ENCODE measurements at places on chromosomes 4 and X.

GRCh38 chrX:40009462-40009851 is 88.3 kb downstream of the BCOR start:
- DNase-seq = no peak

GRCh38 chrX:111123125-111123524 is 27.1 kb downstream of the PAK3 start:
- DNase-seq = no peak

DNA sequence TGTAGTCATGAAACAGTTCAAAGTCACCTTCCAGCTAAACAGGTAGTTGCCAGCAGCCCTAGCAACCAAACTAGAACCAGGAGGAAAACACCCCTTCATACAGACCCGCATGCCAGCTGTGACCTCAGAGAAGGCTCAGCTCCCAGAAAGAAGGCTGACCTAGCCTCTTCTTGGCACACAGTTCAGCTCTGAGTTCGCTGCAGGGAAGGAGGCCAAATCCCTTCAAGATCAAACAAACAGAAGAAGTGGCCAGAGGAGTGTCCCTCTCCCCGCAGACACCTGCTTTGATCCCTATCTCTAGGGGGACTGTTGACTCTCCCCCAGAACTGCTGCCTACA is 56.0 kb downstream of the HADH start:
- DNase-seq = no peak

GRCh38 chr4:13024147-13025105 is 459.7 kb downstream of the RAB28 start:
- DNase-seq = no peak

DNA sequence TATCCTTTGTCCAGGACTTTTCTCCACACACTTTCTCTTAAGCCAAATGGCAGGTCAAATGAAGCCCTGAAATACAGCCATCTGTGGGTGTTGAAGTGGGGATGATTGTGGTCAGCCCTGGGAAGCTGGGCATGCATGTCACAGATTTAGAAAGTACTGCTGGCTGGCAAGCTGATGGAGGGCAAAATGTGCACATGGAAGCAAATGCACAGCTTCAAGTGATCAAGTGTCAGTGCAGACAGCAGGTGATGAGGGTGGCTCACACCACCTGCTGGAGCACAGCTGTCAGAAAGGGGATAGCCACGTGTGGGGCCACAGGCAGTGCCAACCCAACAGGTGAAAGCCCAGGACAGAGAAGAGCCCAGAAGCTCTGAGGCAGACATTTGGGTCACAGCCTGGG is 40.3 kb upstream of the ATXN3L start:
- DNase-seq = no peak

- DNase-seq = peak; percentile 81
Measured at GRCh38 chrX:49184294-49185281, 1.6 kb downstream of the PRICKLE3 start.

GRCh38 chr4:1604706-1605205 is 79.4 kb downstream of the FAM53A start:
- no peak for DNase-seq

- no peak for DNase-seq
Measured at GRCh38 chrX:39418254-39418704, 617.0 kb downstream of the MID1IP1 start.

DNA sequence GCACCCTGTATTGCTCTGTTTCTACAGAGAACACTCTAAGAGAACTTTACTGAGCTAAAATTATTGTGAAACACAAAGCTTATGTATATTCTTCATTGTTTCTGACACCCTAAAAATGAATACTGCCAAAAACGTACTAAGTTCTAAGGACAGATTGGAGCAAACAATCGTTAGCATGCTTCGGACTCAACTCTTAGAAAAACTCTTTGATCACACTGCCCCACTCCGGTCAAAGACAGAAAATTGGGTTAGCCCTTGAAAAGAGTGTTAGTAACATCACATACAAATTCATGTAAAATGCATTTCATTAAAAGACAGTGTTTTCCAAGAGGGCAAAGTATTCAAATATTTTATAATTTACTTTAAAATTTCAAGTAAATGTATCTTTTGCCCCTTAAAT is 177.4 kb downstream of the DCHS2 start:
- DNase-seq = no peak

GRCh38 chr4:179836179-179837075 is 2394.2 kb upstream of the AGA start:
- DNase-seq = no peak

- no peak for DNase-seq
Measured at GRCh38 chr4:116275006-116275405, 810.4 kb downstream of the TRAM1L1 start.

GRCh38 chr4:38610966-38611431 is 53.0 kb upstream of the KLF3 start:
- DNase-seq = no peak

- no peak for DNase-seq
Measured at GRCh38 chrX:84363051-84363450, 139.2 kb downstream of the HDX start.

DNA sequence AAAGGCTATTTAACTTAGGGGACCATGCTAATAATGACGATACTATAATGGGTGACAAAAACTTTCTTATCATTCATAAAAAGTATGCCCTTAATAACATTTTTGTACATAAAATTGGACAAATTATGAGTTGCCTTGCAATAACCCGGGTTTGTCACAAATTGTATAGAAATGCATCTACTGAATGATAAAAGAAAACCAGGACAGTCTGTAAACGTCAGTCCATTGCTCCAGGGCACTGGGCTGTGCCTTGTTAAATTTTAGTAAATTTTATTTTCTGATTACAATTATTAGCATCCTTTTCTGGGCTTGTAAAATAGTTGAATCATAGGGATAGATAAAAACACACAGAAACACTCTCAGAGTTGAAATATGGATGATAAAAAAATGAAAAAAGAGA is 778.3 kb downstream of the RAPGEF2 start:
- no peak for DNase-seq

DNA sequence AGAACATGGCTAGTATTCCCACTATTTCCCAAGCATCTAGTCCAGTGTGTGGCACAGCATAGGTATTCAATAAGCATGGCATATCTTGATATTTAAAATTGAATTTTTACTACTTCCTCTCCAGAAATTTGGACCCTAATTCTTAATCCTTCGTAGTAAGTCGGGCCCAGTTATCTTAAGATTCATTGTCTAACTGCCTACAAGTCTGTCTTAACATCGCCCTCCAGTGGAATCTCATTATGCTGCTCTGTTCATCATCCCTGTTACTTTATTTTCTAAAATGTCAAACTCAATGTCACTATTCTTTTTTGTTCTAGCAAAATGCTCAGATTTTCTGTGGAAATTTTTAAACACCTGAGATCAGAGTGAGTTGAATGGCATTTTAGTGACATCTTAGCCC is 606.2 kb downstream of the KLHL13 start:
- no peak for DNase-seq

- no peak for DNase-seq
Measured at GRCh38 chr4:133759428-133759827, 442.2 kb downstream of the PABPC4L start.

DNA sequence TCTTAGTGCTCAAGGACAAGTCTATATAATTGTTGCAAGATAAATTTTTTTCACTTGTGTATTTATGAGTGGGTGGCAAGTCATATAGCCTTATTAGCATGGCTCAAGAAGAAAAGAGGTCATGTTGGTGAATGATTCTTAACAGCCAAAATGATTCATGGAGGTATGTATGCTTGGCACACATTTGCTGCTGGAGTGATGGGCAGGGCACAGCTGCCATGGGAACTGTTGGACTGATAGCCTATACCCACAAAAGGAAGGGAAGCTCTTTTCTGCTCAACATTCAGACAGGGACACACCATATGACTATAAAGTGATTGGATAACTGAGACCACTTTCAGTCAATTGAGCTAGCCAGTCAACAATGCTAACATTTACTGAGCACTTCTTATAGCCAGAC is 46.8 kb upstream of the PITX2 start:
- DNase-seq = no peak

- no peak for DNase-seq
Measured at GRCh38 chr4:137957806-137958205, 284.3 kb downstream of the SLC7A11 start.

DNA sequence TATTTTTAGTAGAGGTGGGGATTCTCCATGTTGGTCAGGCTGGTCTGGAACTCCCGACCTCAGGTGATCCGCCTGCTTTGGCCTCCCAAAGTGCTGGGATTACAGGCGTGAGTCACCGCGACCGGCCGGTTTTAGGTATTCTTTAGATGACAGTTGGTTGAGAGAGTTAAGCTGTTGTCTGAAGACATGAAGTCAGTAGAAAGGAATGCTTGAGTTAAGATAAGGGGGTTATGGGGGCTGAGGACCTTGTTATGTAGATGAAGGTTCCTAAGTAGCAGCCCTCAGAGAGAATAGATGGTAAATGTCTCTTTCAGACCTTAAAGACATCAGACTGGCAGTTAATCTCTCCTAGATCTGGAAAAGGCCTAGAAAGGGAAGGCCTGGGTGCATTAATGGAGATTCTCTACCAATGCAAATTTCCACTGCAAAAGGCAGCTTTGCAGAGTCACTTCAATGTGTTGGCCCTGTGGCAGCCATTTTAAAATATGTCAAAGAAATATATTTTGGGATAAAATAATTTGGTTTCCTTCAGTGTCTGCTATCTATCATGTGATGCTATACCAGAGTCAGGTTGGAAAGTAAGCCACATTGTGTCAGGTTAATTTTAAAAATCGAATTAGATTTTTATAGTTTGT is 6.4 kb upstream of the ZNF674 start:
- no peak for DNase-seq

GRCh38 chr4:73741750-73742489 is 1.6 kb downstream of the CXCL8 start:
- DNase-seq = no peak

- DNase-seq = no peak
Measured at GRCh38 chr4:100261346-100261745, 71.1 kb upstream of the DDIT4L start.

DNA sequence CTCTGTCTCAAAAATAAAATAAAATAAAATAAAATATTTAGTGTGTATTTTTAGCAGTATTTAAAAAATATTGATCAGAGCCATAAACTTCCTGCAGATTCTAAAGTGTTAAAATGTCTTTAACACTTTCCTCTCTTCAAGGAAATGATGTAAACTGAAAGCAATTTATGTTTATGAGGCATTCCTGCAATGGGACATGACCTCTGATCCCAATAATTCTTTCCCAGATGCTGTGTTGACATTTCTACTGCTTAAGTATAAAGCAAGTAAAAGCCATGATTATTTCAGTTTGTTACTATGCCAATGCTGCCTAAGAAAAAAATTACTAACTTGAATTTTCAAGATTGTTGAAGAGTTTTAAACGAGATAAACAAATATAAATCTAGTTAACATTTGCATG is 29.0 kb downstream of the COQ2 start:
- DNase-seq = peak; percentile 33

- DNase-seq = no peak
Measured at GRCh38 chr4:167918077-167918476, 174.3 kb upstream of the ANXA10 start.

All from HEK293T (cell line).